SW 1271 (cell line): ENCODE measurements at places on chromosomes 12 and 14.

GRCh38 chr12:106329231-106329982 lies 26.9 kb downstream of the TCP11L2 start:
- DNase-seq: no peak

DNA sequence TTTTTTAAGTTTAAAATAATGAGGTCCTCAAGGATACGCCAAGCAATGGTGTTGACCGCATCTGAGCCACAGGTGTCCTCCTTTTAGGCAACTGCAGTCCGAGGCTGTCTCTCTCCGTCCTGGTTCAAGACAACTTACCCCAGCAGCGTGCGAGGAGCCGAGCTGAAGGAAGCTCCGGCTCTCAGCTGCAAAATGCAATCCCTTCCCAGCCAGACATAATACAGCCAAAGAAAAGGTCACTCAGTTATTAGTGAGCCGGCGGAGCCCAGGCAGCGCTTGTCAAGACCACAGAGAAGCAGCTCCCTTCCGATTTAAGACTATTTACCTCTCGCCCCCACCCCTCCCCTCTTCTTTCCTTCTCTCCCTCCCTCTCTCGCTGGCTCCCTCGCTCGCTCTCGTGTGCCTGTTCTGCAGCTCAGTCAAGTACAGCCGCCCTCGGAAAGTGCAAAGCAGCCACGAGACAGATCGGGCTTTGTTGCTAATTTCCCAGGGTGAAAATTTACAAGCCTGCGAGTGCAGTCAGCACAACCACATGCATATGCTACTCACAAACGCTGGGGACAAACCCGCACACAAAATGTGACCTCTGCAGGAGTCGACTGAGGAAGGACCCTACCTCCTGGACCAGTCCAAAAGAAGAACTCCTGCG lies 363 bp upstream of the LMO3 start:
- DNase-seq: no peak

GRCh38 chr14:20641591-20641990 lies at the start of gene OR6S1:
TSS of gene OR6S1 (minus strand) at chr14:20641691. CDS start at chr14:20641691, 0 bp downstream.
- no peak for DNase-seq

DNA sequence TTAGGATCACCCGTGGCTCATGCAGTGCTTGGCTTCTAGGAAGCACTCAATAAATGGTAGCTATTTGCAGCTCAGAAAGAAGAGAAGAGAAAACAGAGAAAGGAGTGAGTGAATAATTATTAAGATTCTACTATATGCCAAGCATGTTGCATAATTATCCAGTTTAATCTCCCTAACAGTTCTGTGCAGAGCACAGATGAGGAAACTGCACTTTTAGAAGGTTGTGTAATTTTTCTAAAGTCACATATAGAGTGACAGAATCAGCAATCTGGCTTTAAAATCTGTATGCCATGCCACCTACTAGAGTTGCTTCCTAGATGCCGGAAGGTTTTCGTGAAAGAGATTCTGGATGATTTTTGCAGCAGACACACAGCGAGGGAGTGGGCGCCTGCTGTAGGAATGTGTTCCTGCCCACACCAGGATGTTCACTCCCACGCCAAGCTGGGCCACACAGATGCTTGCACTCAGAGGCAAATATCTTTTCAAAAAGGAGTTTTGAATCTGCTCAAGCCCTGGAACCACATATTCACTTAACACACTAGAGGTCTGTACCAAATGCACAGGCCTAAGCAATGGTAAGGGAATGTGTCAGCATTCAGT lies 50.2 kb upstream of the SMCO2 start:
- DNase-seq: no peak

GRCh38 chr14:54348923-54349620 lies 47.7 kb upstream of the CDKN3 start:
- DNase-seq: no peak
